ENCODE measurements at places on chromosomes 3 and 15.

DNA sequence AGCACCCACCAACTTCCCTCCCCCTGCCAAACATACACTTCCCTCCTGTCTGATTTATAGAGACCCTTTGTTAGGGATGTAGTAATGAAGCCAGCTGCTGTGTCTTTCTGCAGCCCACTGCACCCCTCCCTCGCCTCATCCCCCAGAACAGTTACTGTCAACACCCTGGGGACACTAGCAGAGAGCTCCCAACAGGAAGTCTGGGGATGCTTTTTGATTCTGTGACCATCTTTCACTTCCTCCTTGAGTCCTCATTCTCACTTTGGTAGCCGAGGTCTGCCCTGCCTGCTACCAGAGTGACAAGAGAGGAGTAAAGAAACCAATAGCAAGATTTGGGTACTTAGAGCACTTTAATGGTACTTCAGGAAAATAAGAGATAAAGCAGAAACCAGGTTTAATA is 201.6 kb downstream of the SATB1 start:
- peaks cover 14% of the 10 kb centered on the region for H3K4me1 ChIP-seq
- H3K4me3 ChIP-seq, result no peak overlapping the region
- no peak for DNase-seq
- H3K27me3 ChIP-seq, result no peaks in the 10 kb centered on the region
- no peak overlapping the region for H3K27ac ChIP-seq

DNA sequence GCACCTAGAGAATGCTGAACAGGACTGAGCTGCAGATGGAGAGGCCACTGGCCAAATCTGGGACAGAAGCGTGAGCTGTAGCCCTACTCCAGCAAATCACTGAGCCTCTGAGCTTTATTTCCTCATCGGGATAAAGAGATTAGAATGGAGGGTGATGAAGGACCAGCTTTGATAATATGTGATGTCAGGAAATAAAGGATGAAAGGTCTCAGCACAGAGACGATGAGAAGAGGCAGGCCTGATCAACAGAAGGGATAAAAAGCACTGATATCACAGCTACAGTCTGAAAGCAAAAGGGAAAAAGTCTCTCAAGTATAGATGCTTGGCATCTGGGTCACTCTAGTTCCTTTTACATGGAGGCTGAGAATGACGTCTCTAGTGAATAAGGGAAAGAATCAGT is 70.0 kb downstream of the DHX30 start:
- H3K27me3 ChIP-seq, result no peaks in the 10 kb centered on the region
- H3K4me3 ChIP-seq, result no peak overlapping the region
- no peak for DNase-seq
- H3K27ac ChIP-seq, result no peak overlapping the region
- H3K4me1 ChIP-seq, result peaks cover 9% of the 10 kb centered on the region

DNA sequence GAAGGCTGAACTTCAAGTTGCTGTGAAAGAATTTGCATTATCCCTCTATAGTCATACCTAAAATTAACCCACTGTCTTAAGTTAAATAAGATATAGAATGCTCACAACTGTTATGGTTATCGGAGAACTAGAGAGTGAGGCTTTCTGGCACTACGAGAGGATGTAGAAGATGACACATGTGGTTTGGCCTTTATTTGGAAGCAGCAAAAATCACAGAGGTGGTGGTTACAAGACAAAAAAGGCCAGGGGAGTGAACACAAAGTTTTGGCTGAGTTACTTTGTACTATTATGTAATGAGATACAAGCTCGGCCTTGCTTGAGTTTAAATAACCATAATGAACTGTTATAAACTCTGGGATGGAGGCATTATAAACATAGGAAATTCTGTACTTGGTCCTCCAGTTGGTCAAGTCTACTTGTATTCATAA is 78.3 kb upstream of the ICE2 start:
- peaks cover 47% of the 10 kb centered on the region for H3K4me1 ChIP-seq
- DNase-seq, result no peak
- H3K36me3 ChIP-seq, result peaks cover 7% of the 10 kb centered on the region
- H3K27me3 ChIP-seq, result no peaks in the 10 kb centered on the region

- DNase-seq, result no peak
- no peak overlapping the region for H3K27ac ChIP-seq
- H3K4me1 ChIP-seq, result peaks cover 56% of the 10 kb centered on the region
- H3K4me3 ChIP-seq, result no peak overlapping the region
These were observed 229.7 kb upstream of the TBL1XR1 start for GRCh38 chr3:177426878-177427495.

DNA sequence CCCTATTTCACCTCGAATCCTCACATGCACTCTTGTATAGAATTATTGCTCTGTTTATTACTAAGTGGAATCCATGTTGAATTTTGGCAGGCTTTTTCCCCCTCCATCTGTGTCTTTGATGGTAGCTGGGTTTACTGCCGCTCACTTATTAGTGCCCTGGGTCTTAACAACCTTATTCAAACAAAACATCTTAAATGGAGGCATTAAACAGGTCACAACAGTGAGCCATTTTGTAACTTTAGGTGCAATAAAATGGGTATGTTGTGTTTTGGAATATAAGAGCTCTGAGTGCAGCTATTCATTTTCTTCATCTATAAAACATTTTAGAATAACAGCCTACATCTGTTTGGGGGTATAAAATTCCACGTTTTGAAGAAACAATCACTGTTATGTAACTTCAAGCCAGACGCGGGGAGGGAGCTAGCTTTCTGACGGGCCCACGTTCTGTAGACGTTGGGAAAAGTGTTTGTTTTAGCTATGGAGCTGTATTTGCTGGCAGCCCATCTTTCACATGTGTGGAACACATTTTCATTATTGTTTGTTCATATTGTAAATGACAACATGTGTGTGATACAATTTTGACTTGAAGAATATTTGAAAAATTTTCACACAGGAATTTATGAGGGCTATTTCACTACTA is 122.0 kb downstream of the SLC25A26 start:
- peaks cover 7% of the 10 kb centered on the region for H3K36me3 ChIP-seq
- DNase-seq, result no peak
- no peak overlapping the region for H3K27ac ChIP-seq
- H3K27me3 ChIP-seq, result no peaks in the 10 kb centered on the region

GRCh38 chr15:85711580-85712192 is 83.0 kb downstream of the KLHL25 start:
- peaks cover 18% of the 10 kb centered on the region for H3K36me3 ChIP-seq
- no peak overlapping the region for H3K27ac ChIP-seq
- no peak overlapping the region for H3K4me3 ChIP-seq
- H3K27me3 ChIP-seq, result no peaks in the 10 kb centered on the region
- peaks cover 18% of the 10 kb centered on the region for H3K4me1 ChIP-seq

DNA sequence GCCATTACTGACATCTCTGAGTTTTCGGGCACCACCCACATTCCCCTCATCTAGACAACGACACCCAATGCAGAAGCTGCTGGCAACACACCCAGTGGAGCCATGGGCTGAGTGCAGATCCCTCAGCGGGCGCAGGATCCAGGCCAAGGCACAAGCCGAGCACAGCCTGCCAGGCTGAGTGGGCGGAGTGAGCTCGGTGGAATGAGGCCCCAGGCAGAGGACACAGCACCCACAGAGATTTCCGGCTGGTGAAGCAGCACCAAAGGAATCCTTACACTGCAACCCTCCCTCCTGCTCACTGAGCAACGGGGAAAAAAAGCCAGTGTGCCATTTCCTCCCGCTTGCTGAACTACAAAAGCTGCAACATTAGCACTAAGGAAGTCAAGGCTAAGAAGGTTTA is 34.3 kb downstream of the ZMAT3 start:
- no peak for DNase-seq
- H3K27ac ChIP-seq, result 0 out of 2 replicates have a peak overlapping the region, but pooled peaks have one; percentile 5
- H3K36me3 ChIP-seq, result peaks cover 31% of the 10 kb centered on the region
- H3K4me1 ChIP-seq, result peaks cover 13% of the 10 kb centered on the region
- H3K4me3 ChIP-seq, result no peak overlapping the region

- H3K27ac ChIP-seq, result no peak overlapping the region
- H3K4me3 ChIP-seq, result no peak overlapping the region
- no peak for DNase-seq
- H3K27me3 ChIP-seq, result peaks cover 13% of the 10 kb centered on the region
- H3K4me1 ChIP-seq, result peaks cover 19% of the 10 kb centered on the region
- peaks cover 2% of the 10 kb centered on the region for H3K36me3 ChIP-seq
These were observed 52.9 kb upstream of the ITGA11 start for GRCh38 chr15:68484696-68485400.

DNA sequence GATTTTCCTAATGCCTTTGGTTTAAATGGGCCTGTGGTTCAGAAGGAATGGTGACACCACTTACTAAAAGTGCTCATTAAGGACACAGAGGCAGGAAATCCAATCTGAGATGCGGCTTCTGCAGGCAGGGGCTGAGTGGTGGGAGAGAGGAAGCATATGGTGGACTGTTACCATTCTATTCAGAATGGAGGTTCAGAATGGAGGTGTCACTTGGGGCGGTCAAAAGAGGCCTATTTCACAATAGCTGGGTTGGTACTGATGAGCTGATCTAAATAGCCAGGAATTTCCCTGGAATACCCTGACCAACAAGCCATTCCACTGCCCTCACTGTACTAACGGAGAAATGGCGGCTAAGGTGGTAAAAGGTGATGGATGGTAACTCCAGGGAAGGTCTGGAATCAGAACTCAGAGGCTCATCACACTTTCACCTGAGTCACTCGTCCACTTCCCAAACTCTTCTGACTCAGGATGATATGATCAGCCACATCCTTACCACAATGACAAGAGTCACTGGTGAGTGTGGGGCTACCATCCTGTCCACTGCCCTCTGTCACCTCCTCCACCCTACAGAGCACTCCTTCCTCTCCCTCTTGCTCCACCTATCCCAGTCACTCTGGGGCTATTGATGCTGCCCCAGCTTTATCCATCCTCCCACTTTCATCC is 15.7 kb downstream of the RFT1 start:
- no peak overlapping the region for H3K27ac ChIP-seq
- no peak for DNase-seq
- no peaks in the 10 kb centered on the region for H3K4me1 ChIP-seq
- no peak overlapping the region for H3K4me3 ChIP-seq
- H3K36me3 ChIP-seq, result peaks cover 17% of the 10 kb centered on the region

GRCh38 chr3:21962456-21962855 is 211.4 kb upstream of the ZNF385D start:
- H3K4me1 ChIP-seq, result no peaks in the 10 kb centered on the region
- no peaks in the 10 kb centered on the region for H3K36me3 ChIP-seq
- no peaks in the 10 kb centered on the region for H3K27me3 ChIP-seq
- no peak overlapping the region for H3K4me3 ChIP-seq
- DNase-seq, result no peak
- H3K27ac ChIP-seq, result no peak overlapping the region

DNA sequence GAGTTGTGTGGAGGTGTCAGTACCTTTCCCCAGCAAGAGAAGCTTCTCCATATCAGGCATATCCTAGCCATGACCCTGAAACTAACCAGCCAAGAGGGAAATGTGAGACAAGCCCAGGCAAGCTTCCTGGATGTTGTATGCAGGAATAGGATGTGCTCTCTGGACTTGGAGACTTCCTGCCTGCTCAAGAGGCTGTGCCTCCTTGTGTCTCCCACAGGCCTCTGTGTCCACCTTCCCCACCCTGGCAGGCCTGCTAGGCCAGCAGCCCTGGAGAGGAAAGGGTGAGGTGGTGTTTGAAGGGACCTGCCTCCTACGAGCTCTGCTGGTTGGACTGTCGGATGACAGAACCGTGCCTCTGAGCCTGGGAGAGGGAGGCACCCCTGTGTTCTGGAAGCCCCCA is 2.1 kb upstream of the DYNLT2B start:
- no peak for DNase-seq
- no peaks in the 10 kb centered on the region for H3K27me3 ChIP-seq
- H3K36me3 ChIP-seq, result no peaks in the 10 kb centered on the region
- H3K4me3 ChIP-seq, result no peak overlapping the region
- H3K4me1 ChIP-seq, result peaks cover 8% of the 10 kb centered on the region

- H3K4me3 ChIP-seq, result peak within 1 kb of the TSS; percentile 95
- H3K27ac ChIP-seq, result peak within 1 kb of the TSS; percentile 97
- peak; percentile 89 for DNase-seq
- H3K4me1 ChIP-seq, result peaks cover 40% of the 10 kb centered on the region
- no peaks in the 10 kb centered on the region for H3K36me3 ChIP-seq
These were observed at the start of gene RNF13 for GRCh38 chr3:149812606-149813366. TSS of gene RNF13 (plus strand) at chr3:149813215. CDS start at chr3:149846027, 32,812 bp downstream.

GRCh38 chr3:46861605-46862368 is 1.5 kb downstream of the MYL3 start:
- H3K27ac ChIP-seq, result no peak overlapping the region
- no peaks in the 10 kb centered on the region for H3K36me3 ChIP-seq
- H3K27me3 ChIP-seq, result peaks cover 3% of the 10 kb centered on the region

DNA sequence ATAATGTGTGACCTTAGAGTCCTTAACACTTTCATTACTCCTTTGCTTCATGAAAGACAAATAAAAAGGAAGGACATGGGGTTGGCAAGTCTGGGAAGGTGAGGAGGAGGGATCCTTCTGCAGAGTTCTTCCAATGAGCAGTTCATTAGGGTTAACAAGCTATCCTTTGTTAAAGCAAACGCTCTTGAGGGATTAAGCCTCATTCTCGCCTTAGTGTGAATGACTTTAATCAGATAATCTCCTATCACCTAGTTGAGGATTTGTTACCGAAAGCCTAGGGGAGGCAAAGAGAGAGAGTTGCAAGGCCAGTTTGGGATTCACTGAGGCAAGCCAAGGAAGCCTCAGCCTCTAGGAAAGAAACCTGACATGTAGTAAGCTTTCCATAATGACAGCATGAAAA is 7.4 kb upstream of the MBNL1 start:
- H3K36me3 ChIP-seq, result no peaks in the 10 kb centered on the region
- peaks cover 1% of the 10 kb centered on the region for H3K27me3 ChIP-seq
- no peaks in the 10 kb centered on the region for H3K4me1 ChIP-seq
- H3K27ac ChIP-seq, result no peak overlapping the region
- no peak for DNase-seq

GRCh38 chr3:124826703-124827102 is 60.5 kb downstream of the ITGB5 start:
- peaks cover 33% of the 10 kb centered on the region for H3K36me3 ChIP-seq
- H3K27me3 ChIP-seq, result no peaks in the 10 kb centered on the region
- peak overlapping the region; percentile 97 for H3K27ac ChIP-seq

DNA sequence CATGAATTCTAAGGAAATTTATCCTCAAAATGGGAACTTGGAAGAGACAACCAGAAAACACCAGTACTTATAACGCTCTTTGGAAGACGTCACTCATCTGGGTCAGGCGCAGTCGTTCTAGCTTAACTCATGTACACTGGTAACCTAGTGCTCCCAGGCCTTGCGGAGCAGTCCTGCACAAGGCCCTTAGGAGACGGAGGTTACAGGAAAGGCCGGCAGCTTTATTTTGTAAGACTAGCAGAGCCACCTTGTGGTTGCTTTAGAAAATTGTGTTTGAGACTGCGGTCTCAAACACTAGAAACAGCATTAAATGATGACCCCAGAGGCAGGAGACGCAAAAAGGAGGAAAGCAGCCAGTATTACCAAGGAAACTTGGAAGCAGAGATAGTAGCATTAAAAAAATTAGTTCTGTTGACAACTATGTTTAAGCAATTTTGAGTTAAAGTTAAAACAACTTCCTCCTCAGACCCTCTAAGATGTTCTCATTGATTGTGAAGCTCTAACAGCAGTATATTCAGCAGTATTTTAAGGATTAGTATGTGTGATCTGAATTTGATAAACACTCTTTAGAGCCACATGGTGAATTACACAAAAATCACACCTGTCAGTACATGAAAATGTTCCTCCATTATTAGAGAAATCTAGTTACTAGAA is 141.9 kb upstream of the C2CD4B start:
- H3K27ac ChIP-seq, result no peak overlapping the region
- no peaks in the 10 kb centered on the region for H3K27me3 ChIP-seq
- H3K36me3 ChIP-seq, result no peaks in the 10 kb centered on the region
- no peak overlapping the region for H3K4me3 ChIP-seq
- peak; percentile 62 for DNase-seq
- H3K4me1 ChIP-seq, result peaks cover 14% of the 10 kb centered on the region

GRCh38 chr3:193270451-193270850 is 29.4 kb downstream of the PLAAT1 start:
- no peak for DNase-seq
- no peaks in the 10 kb centered on the region for H3K27me3 ChIP-seq
- H3K4me3 ChIP-seq, result no peak overlapping the region
- peaks cover 7% of the 10 kb centered on the region for H3K4me1 ChIP-seq

All from WTC11 (cell line).